Glutamatergic neuron (in vitro differentiated cells): ENCODE measurements at places on chromosomes 5 and 9.

DNA sequence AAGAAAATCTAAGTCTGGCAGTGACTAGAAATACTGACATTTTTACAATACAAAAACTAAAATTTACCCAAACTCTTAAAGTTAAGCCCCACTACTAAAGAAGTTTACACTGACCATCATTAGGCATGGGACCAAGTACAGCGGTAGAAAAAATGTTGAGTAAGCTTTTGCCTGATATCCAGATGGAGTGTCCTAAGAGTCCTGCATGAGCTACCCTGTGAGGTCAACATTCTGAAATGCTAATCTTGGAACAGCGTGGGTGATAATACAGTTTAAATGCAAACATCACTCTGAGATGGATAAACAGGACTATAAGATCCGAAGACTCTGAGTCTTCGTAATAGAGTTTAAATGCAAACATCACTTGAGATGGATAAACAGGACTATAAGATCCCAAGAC is 189.7 kb downstream of the DCP2 start:
- DNase-seq, result no peak

DNA sequence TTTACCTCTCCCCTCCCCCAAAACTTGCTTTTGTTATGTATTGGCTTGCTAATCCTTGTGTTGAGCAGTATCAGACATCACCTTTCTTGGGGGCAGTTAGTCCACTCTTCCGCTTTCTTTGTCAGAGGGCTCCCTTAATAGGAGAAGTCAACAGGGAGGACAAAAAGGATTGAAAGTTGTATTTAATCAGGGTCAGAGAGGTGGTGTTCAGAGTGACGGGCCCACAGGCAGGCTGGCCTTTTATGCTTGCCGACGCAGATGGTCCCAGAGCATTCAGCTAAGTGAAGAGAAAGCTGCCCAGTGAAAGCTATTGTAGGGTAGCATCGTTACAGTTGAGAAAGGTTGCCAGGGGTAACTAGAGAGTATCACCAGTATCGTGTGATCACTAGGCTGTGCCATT is 131.1 kb downstream of the ZCCHC7 start:
- peak; percentile 72 for DNase-seq

DNA sequence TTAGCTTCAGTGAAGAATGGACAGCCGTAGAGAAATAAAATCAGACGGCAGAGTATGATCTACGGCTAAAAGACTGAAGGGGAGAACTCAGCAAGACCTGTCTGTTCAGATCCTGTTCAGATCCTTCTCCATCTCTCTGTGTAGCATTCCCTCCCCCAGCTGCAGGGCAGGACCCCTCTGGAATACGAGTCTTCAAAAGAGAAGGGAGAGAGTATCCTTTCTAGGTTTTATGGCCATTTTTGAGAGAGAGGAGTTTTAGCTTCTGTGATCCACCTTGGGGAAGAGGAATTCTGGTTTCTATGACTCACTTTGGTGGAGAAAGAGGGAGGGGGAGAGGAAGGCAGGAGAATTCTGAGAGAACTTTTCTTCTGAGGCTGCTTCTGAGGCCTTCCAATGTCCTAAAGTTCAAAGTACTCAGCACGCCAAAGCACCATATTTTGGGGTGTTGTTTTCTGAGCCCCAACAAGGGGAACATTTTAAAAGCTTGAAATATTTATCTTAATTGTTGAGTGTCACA is 194.4 kb upstream of the TLE4 start:
- DNase-seq, result no peak

GRCh38 chr9:136543830-136544547 is 1.9 kb downstream of the NOTCH1 start:
- no peak for DNase-seq

DNA sequence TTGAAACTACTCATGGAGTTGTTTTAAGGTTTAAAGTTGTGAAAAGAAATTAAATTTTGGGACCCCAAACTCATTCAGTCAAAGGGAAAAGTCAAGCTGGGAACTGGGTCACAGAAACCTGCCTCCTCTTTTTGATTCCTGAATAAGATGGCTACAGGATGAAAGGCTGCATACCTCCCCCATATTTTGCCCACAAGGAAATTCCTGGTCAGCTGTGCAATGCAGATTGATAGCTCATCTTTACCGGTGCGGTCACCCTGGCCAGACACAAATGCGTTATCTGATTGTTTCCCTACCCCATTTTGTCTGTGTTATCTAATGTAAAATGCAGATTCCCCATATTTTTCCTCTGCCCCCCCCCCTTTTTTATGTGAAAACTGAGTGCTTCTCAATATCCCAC is 1.3 kb downstream of the HAVCR2 start:
- no peak for DNase-seq

DNA sequence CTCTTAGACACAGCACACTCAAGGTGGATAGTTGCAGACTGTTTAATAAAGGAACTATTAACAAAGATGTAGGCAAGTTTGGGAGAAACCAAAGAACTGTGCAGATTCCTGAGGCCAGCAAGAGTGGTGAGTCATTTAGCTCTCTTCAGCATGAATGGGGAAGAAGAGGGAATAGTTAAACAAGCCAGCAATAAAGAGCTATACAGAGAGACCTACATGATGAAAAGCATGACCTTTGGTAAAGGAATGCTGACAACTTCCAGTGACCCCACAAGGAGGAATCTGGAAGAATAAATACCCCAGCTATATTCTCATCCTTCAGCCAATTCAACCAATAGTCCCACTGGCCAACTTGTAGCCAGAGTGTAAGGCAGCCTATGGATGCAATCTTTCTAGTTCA is 706.0 kb upstream of the GRAMD2B start:
- DNase-seq, result no peak
